H7 (cell line): ENCODE measurements at places on chromosomes 5 and 9.

- no peak for DNase-seq
Observed at GRCh38 chr9:69633716-69634115, 38.5 kb downstream of the APBA1 start.

DNA sequence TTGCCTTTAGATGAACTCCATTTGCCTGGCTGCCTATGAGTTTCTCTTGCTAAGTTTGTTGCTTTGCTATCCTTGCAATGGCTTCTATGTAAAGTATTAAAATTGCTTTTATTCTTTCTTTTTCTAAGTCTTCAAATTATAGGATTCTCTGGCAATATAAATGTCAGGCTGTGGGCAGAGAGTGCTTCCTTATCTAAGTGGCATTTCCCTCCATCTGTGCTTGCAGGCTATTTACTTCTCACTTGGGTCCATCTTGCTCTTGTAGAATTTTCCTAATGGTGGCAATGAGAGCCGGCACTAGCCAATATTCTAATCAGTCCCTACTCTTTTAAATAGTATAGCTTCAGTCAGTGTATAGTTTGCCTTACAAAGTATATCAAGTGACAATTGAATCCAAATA is 63.3 kb downstream of the FAM174A start:
- no peak for DNase-seq

DNA sequence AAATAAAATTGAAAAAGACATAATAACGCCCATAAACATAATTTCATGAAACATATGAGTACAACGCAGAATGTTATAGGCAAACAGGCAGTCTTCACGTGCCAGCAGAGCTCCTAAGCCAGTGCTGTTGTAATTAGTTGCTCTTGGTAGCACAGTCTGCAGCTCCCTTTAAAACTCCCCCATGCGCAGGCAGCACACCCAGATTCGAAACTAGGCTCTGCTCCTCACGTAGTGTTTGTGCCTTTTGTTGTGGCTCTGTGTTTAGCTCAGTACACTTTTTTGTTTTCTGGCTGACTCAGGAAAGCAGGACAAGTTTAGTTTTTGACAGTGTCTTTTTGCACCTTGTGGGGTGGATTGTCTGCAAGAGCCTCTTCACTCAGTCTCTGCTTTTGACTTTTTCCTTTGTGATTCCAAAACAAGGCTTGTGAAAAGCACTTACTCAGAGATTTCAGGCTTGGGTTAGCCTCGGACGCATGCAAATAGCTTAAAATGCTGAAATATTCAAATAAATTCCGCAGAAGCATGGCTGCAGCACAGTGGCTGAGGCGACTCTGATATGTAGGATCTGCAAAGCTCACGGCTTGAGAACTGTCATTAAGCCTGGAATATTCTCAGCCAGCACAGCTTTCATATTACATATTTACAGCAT is 113.6 kb downstream of the IRX1 start:
- DNase-seq, result no peak

DNA sequence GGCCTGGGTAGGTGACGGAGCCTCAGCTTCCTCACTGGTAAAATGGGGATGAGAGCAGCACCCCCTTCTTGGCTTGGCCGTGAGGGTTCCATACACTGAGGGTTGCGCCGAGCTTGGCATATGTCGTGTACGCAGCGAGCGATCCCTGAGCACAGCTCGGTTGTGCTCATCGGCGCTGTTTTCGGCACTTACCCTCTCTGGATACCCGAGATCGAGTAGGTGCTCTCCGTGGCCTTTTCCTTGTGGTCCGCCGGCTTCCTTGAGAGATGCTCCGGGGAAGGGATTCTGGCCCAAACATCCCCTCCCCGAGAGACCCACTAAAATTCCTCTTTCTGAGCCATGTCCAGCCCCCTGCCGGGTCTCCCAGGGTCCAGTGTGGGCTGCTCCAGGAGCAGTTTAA is 40.0 kb upstream of the HMCN2 start:
- DNase-seq, result no peak

DNA sequence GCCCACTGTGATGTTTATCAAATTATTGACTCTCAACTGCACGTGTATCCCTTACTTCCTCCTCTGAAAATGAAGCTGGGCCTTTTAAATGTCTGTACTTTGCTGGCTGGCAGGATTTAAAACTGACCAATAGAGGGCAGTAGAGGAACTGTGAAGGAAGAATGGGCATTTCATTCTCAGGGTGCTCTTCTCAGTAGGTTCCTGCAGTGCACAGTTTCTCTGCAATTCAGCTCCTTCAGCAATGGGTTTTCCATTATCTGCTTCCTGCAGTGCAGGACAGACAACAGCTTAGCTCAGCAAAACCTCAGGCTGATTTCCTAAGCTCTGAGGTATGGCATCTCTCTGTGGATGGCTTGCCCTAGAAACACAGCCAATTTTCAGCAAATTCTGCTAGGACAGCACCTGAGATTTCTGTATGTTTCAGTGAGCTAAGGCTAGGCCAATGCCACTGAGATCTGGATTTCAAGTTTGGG is 298.4 kb upstream of the PRDM9 start:
- DNase-seq, result peak; percentile 52

DNA sequence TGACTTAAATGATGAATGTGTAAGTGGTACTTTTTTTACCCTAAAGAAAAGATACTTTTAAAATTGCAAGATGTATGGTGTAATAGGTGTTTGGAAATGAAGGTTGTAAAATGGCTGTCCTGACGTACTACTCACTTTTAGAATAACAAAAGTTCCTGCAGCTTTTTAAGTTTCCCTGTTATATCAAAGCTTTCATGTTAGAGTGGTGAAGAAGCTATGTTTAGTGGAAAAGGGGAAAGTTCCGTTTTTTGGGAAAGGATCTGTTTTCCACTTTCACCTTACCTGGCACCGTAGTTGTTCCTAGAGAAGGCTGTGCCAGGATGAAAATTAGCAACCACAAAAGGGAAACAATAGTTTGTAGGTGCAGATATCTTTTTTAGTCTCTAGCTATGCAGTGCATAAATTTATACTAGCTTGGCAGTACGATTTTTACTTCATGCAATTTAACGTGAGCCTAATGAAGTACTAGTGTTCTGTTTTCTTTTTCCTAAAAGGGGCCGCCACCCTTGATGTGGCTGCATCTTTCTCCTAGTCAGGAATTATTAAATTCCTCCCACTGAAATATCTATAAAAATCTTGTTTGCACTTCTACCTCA is 1.3 kb downstream of the TNPO1 start:
- no peak for DNase-seq

DNA sequence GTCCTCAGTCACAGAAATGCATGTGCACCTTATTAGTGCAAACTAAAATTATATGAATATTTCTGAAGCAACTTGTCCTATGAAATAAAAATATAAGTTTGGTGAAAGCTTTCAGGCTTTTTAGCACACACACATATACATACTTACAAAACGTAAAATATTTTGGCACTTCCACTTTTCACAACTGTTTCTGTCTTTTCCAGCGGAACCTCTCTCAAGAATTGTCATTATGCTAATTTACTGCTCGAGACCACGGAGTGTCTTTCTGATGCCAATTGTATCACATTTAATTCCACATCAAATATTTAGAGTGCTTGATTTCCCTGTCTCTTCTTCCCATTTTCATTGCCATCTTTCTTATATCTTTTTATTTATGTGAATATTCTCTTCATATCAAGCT is 100.4 kb downstream of the MEF2C start:
- no peak for DNase-seq

DNA sequence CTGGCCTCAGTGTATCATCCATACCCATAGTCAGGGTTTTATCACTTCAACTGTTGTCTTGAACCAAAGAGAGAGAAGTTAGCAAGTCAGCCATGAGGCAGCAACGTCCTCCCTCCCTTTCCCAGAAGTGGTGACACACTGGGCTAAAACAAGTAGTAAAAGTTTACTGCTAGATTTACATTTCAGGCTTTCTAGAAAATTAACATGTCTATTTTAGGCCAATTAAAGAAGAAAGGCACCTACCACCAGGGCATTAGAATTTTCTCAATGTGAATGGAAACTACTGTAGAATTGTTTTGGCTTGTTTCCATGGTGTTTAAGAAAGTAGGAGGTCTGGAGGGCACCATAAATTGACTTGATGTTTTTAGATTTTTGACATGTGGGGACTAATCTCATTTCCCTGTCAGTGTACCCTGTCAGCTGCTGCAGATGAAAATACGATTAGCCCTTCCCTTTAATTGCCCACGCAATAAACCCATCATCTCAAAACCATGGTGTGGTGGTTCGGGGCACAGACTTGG is 121.8 kb upstream of the ELL2 start:
- no peak for DNase-seq

- no peak for DNase-seq
Observed at GRCh38 chr9:131854334-131854733, 114.5 kb upstream of the RAPGEF1 start.

- DNase-seq, result peak; percentile 41
Observed at GRCh38 chr5:32115985-32116384, 58.1 kb downstream of the GOLPH3 start.

DNA sequence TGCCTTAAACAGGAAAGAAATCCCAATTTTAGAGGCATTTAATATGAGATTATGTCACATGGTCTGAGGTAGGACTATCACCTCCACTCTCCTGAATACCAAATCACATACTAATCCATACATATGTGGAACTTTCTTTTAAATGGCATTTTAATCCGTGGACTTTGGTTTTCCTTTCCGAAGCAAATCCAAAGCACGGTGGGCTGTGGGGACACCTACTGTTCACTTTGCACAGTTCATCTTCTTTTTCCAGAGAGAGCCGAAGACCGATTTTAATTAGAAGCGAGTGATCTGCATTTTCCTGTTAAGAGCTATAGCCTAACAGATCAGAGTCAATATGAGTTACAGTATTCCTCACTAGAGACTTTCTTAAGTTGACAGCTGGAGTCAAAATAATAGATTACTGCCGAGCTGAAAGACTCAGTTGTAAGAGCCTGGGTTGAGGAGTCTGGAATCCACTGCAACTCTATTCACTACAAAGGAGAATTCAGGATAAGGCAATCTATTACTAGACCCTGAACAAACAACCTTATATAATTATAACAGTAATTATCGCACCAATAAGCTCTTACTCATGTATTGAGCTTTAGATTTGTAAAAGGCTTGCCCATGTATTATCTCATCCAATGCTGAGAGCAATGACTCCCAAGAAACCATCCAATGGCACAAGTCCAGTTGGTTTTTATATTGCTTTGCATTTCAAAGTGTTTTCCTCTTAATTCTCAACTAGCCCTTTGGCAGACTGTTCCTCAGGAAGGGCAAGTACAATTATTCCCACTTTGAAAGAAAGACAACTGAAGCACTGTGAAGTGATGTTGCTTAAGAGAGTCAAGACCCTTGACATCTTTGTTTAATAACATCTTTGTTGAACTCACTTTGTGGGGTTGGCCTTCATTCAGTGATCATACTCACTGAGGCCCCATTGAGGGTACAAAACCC is 144.7 kb downstream of the TRPM6 start:
- no peak for DNase-seq

- no peak for DNase-seq
Observed at GRCh38 chr9:76444322-76444929, 14.6 kb upstream of the GCNT1 start.

DNA sequence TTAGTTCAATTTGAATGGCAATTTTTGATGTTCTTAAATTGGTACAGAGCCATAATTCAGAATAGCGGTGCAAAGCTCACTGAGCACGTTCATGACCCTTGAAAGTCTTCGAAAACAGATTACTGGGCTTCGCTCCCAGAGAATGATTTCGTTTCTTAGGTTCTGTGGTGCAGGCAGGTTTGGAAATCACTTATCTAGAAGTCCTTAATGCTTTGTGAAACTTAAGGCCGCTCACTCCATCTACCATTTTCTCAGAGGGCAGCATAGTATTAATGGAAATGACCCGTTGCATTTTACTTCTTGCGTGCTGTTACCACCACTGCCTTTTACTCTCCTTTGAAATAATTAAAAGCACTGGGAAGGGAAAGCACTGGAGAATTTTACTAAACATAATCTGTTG is 2.9 kb upstream of the MAT2B start:
- DNase-seq, result no peak

- peak; percentile 24 for DNase-seq
Observed at GRCh38 chr5:169176709-169177694, 123.9 kb downstream of the SLIT3 start.

GRCh38 chr9:112898872-112899311 is 8.2 kb upstream of the SLC46A2 start:
- DNase-seq, result no peak
